GM12878 (cell line): ENCODE measurements at places on chromosomes 7 and 10.

GRCh38 chr7:158567153-158567603 is 20.4 kb downstream of the PTPRN2 start:
- DNase-seq, result no peak

DNA sequence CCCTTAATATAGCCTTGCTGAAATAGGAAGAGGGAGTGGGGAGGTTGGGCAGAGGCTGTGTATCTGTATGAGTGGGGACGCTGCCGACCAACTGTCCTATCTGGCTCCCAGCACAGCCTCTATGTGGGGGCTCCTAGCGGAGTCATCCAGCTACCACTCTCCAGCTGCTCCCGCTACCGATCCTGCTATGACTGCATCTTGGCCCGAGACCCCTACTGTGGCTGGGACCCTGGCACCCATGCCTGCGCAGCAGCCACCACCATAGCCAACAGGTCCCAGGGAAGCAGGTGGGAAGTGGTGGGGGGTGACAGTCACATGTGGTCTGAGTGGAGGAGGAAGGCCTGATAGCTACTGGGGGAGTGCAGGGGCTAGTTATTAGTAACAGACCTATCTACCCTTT is 6.6 kb downstream of the MRPL43 start:
- DNase-seq, result no peak

DNA sequence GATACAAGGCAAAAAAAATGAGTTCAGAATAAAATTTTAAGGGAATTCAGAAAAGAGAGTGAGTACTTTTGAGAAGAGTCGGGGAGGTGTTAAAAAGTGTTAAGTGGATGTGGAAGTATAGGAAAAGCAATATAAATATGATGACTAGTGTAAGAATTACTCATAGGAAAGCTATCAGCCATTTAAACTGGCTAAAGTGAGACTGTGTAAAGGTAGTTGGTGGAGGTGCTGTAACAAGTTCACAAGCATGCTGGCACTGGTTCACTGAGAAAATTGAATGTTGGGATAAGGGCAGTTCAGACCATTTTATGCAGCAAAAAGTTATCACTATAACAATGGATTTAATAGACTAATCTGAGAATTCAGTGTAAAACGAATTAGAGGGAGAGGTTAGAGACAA is 179.0 kb upstream of the DKK1 start:
- DNase-seq, result no peak

DNA sequence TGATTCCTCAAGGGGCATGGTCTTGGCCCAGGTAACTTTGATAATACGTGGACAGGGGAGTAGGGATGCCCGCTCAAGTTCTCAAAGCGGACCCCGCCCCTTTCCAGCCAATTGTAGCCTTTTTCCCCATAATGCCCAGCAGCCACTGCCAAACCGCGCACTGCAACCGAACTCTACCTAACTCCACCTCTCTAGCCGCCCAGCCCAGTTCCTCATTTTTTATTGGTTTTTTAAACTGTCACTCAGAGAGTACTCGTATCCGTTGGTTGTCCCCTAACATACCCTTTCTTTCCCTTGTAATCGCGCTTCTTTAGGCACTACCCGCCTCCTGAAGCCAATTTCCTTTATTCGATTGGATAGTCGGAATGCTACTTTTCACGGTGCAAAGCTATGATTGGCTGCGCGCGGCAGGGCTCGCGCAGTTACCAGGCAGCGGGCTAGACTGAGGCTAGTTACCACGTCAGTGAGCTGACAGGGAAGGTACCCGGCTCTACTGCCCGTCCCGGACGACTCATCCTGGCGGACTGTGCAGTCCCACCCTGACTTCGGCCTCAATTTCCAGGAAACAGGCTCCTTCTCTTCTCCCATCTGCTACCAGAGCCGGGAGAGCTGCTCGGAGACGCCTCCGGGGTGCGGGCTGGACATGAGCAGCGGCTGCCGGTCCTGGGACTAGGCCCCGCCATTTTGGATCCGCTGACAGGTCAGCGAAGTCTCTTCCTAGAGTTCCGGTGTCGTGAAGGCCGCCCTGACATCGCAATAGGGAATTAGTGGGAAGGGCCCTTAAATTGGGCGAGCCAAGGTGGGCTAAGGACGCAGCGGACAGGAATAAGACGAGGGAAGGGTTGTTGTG is at the start of gene GBF1:
GBF1 (plus strand) TSS at position 451 of the 850 bp plus-strand sequence. CDS start 13,407 bp downstream, outside the sequence.
- peak; percentile 100 for DNase-seq
